Left renal cortex interstitium (tissue), 4 donors: ENCODE measurements at places on chromosomes 1 and 21.
A peak's percentile ranks its signal among the peaks of the same experiment; 100 is the strongest.

- DNase-seq = no peak
These were observed 27.8 kb downstream of the HSD3B2 start for GRCh38 chr1:119442756-119443155.

GRCh38 chr1:228208831-228209551, 1.1 kb downstream of the OBSCN start:
- DNase-seq = no peak

- no peak for DNase-seq
These were observed 35.2 kb downstream of the TGFB2 start for GRCh38 chr1:218380125-218380977.

DNA sequence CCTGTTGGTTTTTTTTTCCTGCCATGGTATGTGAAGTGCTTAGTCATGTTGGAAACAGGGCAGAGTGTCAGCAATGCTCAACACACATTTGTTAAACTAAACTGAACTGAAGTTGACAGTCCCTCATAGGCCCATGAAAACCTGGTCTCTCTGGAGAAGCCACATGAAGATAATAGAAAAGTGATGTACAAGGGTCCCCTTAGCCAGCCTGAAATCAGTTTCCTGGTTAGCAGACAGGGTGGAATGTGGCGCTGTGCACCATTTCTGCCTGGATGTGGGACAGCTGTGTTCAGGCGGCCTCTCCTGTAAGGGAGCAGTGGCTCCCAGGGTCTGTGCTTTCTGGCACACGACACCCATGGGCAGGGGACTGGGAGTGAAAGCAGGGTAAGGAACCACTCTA, 9.9 kb upstream of the CHI3L1 start:
- DNase-seq = no peak

DNA sequence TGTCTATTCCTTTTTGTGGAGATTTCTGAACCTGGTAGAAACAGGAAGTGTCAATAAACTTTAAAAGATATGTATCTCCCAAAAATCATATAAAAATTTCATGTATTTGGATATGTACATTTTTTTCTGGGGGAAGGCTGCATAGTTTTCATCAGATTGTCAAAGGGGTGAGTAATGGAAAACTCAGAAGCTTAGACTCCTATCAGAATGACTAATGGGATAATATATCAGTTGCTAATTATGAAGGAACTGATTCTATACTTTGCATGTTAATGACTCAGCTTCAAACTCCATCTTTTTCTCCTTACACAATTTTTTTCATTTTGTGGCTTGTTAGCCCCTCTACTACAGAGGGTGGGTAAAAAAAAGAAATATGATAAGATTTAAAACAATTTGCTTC, 55.9 kb downstream of the GON4L start:
- DNase-seq = no peak

DNA sequence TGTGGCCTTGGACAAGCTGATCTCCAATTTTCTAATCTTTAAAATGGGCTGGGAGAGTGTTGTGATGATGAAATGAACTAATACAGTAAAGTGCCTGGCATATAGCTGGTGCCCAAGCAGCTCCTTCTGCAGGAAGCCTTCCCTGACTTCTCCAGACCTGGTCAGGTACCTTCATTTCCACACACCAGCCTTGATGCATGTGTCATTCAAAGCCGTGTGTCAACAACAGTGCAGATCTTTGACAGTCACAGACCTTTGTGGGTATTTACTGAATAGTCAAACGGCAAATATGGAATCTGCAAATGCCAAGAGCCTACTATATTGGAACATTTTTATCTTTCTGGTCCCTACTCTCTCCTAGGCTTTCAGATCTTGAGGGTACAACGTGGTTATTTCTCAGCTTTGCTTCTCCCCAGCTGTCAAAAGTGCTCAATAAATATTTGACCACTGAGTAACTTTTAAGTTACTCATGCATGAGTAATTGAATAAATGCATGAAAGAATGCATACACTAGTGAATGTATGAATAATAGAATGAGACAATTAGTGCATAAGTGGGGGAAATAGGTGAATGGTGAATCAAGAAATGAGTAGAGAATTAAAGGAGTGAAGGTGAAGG, 75.4 kb downstream of the MDM4 start:
- no peak for DNase-seq

DNA sequence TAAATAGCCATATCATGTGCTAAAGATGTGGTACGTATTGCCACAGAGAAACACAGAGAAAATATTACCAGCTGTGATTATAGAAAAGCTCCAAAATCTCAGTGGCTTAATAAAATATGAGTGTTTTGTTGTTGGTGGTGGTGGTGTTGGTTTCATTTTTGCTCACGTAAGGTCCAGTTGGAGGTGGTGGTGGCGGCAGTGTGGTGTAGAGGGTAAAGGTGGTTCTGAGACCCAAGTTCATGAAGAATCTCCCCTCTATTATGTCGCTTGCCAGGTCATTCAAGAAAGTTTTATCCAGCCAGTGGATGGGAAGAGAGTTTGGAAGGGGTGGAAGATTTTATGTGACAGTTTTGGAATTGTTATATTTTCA, 217.6 kb upstream of the SAMSN1 start:
- DNase-seq = no peak

GRCh38 chr1:8047686-8048445, 21.8 kb upstream of the ERRFI1 start:
- no peak for DNase-seq

DNA sequence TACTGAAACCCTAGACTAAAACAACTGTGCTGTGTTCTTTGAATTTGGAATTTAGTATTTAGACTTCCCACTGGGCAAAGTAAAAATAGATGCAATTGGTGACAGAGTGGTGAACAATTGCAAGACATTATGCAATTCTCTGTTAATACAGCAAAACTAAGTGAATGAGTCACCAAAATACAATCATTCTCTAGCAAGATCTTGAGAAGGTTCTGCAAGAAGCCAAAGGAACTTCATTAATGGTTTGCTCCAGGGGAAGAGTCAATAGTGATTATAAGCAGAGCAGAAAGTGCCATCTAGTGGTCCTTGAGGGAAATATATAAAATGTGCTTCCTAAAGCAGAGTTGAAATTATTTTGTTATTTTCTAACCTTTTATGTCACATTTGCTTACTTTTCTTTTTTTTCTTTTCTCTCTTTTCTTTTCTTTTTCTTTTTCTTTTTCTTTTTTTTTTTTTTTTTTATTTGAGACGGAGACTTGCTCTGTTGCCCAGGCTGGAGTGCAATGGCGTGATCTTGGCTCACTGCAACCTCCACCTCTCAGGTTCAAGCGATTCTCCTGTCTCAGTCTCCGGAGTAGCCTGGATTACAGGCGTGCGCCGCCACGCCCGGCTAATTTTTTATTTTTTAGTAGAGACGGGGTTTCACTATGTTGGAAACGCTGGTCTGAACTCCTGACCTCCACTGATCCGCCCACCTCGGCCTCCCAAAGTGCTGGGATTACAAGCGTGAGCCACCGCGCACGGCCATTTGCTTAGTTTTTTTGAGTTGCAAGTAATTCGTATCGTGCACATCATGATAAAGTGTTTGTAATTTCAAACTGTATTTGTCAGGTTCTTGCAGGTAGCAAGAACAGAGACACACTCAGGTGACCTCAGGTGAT, 99.2 kb downstream of the CTH start:
- DNase-seq = peak; percentile 43

DNA sequence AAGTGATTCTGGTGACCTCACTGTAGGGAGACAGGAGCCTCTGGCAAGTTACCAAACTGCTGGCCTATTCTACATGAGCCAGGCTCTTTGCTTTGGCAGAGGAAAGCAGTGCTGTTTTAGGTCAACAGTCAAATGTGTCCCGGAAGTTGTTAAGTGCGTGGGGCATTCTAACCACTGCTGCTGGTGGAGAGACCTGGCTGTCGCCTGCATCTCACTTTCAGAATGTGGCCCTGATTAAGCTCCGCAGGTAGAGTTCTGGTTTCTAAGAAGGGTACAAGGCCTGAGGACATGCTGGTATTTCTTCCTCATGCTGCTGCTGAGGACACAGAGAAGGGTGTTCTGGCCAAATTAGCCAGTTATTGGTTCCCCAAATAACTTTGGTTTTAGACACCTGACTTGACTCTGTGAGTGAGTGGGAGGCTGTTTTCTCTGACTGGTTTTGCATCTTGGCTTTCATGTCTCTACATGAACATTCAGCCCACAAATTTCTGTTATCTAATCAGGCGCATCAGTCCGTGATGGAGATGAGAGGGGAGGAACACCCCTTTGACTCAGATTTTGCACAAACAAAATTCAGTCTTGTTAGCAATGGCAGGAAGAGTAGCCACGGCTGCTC, 120.8 kb downstream of the LMO4 start:
- peak; percentile 35 for DNase-seq

- no peak for DNase-seq
These were observed 213.0 kb downstream of the CAMTA1 start for GRCh38 chr1:6998267-6998666.

DNA sequence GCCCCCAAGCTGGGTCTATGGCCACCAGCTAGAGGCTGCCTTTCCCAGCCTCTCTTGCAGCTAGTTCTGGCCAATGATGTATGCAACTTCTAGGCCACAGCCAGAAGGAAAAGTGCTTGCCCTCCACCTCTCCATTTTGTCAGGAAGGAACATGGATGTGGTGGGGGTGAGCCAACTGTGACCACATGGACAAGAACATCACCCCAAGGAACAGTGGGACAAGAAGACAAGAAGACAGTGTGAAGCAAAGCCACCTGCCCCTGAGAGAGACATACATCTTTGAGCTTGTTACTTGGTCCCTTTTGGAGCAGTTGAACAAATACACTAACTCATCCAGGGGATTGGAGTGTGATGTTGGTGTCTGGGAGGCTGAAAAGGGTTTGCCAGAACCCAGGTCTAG, 105.8 kb upstream of the EDN2 start:
- DNase-seq = no peak

- no peak for DNase-seq
These were observed 9.3 kb downstream of the RAB4A start for GRCh38 chr1:229280037-229280828.

DNA sequence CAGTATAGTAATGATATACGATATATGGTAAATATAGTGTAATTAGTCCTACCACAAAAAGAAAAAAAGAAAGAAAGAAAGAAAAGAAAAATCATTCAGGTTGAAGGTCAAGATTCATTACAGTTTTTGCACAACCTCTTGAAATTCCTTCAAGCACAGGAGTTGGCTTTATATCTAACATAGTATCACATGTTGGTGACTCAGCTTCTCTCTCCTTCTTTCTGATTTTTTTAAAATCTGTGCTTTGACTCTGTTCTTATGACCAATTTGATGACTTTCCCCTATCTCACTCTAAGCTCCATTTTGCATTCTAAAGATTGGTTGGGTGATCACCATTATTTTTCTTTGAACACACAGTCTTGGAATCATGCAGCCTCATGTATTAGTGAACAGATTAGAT, 148.2 kb upstream of the COL11A1 start:
- DNase-seq = no peak

- no peak for DNase-seq
These were observed 21.1 kb downstream of the GBP1 start for GRCh38 chr1:89043940-89044339.

GRCh38 chr1:173269490-173270230, 62.5 kb upstream of the TNFSF4 start:
- no peak for DNase-seq

GRCh38 chr1:17119076-17119772, at the start of gene PADI2:
PADI2 (minus strand) TSS chr1:17119451; CDS start chr1:17119371, 80 bp downstream.
- no peak for DNase-seq

GRCh38 chr1:245464290-245464689, 309.5 kb downstream of the KIF26B start:
- no peak for DNase-seq

DNA sequence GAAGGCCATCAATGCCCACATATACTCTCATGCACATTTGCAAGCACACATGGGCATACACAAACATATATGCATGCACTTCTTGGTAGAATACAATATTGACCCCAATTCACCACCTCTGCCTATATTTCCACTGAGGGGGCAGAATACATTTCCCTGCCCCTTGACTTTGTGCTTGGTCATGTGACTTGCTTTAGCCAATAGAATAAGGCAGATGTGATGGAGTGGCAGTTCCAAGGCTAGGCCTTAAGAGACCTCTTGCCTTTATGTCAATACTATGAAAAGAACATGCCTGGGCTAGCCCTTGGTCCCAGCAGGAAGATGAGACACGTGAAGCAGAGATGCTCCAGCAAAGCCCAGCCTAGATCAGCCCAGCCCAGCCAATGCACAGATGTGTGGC, 66.0 kb upstream of the GRIK3 start:
- no peak for DNase-seq

GRCh38 chr21:31182231-31183140, 144.2 kb upstream of the KRTAP19-8 start:
- DNase-seq = no peak

DNA sequence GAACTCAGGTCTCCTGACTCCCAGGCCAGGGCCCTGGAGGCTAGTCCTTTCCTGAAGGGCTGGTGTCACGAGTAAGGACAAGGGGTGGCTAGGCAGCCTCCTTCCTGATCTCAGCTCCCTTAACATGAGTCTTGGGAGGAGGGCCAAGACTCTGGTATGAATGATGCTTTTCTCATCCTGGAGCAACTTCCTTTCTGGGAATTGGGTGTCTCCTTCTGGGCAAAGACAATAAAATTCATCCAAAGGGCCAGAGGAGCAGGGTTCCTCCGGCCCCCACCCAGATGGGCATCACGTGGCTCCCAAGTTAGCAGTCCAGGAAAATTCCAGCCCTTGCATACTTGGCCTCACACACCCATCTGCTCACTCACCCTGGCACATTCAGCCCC, at the start of gene FAM167B:
Gene FAM167B, plus strand, starts transcription at position 335 of the 386 bp plus-strand sequence. CDS start 200 bp downstream, outside the sequence.
- DNase-seq = no peak

DNA sequence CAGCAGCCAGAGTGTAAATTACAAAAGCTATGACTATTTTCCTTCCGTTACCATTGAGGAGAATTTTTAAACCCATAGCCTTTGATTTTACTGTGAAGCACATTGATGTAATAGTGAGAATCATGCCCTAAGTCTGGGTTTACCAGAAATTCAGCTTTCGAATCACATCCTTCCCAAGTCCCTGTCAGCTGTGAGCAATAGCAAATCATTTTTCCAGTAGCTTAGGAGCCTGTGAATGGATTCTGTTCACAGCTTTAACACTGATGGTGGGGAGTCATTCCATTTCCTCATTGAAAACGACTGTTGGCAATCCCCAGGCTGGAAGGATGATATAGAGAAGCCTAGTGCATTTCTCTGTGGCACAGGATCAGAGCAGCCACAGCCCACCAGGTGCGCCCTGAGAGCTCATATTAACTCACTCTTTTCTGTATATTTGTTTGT, 82.2 kb upstream of the C1orf105 start:
- DNase-seq = no peak

DNA sequence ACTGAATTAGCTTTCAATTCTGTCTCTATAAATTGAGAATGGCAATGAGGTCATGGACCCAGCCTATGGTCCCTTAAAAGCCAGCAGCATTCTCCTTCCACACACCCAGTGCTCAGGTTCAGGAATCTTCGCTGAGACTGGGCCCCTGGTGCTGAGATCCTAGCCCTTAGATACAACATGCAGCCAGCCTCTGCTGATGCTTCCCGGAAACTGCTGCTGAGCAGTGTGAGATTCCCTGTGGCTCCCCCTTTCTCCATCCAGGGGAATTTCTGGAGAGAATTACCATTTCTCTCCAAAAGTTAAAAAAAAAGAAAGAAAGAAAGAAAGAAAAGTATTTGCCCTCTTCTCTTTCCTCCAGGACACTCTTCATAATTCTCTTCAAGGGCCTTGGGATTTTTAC, 31.7 kb upstream of the RALGPS2 start:
- DNase-seq = no peak

GRCh38 chr1:71019233-71019969, 28.2 kb downstream of the PTGER3 start:
- no peak for DNase-seq

GRCh38 chr1:46246548-46247435, 771 bp upstream of the RAD54L start:
- no peak for DNase-seq
